Left ventricle myocardium inferior (tissue), 1 donor: ENCODE measurements at places on chromosomes 13 and 19.
A peak's percentile ranks its signal among the peaks of the same experiment; 100 is the strongest.

DNA sequence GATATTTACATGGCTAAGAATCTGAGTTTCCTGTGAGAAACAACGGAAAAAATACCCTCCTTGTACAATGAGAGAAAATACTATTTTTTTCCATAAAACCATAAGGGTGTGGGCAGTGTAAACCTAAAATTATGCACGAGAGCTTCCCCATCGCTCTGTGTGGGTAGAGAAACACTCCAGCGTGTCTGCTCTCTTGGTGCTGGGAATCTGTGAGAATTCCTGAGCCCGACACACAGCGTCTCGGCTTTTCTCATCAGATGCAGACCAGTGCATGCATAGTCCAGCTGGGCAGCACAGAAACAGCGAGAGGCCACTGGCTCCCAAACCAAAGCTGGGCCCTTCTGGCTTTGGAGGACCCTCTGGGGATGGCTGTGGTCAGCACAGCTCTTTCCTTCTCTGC is 12.0 kb downstream of the PLPP2 start:
- DNase-seq = no peak

DNA sequence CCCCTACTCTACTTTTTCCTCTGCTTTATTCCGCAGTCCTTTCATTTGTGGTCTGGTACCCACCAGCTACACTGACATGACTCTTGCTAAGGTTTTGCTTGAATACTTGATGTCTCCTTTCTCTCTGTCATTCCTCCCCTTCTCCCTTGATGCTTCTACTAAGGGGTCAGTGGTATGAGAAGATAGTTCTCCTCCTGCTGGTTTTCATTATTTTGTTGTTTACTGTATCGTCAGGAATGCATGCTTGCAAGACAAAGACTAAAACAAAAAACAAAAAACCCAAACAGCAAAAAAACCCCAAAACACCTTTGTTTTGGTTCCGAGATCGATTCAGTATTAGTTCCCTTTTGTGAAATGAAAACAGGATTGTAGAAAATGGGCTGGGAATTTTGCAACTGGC is 59.5 kb downstream of the PCCA start:
- no peak for DNase-seq

- no peak for DNase-seq
Measured at GRCh38 chr19:40519352-40520322, 52.8 kb downstream of the SPTBN4 start.

- DNase-seq = no peak
Measured at GRCh38 chr13:106029676-106030290, 505.7 kb downstream of the EFNB2 start.

DNA sequence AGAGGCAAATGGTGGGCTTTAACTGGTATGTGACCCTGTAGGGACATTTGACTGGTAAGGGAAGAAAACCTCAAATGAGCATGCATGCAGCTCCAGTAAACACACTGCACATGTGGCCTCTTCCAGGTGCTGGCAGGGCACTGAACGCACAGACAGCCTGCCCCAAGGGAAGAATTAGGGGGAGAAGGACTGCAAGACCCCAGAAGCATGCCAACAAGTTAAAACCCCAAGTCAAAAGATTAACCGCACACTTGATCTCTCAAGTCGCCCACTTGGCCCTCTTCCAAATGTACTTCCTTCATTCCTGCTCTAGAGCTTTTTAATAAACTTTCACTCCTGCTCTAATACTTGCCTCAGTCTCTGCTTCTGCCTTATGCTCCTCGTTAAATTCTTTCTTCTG is 46.9 kb upstream of the SLITRK1 start:
- DNase-seq = no peak

GRCh38 chr13:86633346-86633745 is 834.1 kb upstream of the SLITRK6 start:
- DNase-seq = no peak

GRCh38 chr19:334296-335071 is 10.1 kb downstream of the MIER2 start:
- DNase-seq = no peak

DNA sequence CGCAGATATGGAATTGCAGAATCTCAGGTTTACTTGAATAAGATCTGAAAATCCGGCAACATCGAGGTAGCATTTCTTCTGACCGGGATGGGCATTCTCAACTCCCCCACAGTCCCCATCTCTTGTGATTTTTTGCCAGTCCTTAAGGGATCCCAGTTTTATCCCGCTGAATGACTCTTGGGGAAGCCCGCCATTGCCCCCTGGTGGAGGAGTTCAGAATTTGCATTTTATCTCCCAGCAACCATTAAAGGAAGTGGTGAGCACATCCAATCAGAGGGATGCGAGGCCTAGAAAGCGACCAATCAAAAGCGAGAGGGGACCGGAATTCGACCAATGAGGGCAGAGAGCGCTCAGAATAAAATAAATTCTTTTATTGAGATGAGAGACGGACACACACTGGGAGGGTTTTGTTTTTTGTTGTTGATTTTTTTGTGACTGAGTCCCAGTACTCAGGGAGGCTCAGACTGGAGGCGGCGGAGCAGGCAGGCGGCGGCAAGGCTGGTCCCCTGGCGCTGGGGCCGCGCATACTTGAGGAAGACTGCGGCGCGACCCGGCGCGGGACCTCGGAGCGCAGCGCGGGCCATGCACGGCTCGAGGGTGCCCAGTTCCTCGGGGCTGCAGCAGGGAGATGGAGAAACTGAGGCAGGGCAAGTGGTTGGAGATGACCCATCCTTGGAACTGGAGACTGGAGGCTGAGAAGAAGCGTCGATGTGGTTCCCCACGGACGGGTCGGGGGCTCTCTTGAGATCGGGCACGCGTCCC is 3.9 kb upstream of the TTC9B start:
- DNase-seq = peak; percentile 67

DNA sequence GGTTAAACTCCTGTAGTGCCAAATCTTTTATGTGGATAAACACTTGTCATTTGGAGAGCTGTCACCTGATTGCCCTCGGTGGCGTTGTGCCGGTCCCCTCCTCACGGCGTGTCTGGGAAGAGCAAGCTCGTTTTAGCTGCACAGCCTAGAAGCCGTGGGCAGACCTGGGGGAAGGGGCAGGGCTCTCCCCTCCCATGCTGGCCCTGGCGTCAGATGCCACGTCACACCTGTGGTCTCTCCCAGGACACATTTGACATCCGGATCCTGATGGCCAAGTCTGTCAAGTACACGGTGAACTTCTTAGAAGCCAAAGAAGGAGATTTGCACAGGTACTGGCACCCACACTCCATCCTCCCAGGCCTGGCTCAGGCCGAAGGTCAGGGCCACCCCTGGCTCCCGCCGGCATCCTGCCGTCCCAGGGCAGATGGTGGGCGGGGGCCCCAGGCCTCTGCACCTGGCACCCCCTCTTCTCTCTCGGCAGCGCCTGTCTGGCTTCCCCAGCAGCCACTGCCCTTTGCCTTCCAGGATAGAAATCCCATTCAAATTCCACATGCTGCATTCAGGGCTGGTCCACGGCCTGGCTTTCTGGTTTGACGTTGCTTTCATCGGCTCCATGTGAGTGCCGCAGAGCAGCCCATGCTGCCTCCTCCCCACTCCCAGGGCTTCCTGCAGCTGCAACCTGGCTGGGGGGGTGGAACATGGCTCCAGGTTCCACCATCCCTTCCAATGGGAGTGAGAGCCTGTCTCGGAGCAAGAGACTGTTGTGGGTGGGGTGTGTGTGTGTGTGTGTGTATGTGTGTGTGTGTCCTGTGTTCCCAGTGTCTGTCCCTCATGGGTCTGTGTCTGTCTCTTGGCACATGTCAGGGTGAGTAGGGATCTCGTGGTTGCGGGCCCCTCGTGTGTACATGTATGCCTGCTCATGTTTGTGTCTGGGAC is 8.8 kb downstream of the YIPF2 start:
- DNase-seq = no peak

DNA sequence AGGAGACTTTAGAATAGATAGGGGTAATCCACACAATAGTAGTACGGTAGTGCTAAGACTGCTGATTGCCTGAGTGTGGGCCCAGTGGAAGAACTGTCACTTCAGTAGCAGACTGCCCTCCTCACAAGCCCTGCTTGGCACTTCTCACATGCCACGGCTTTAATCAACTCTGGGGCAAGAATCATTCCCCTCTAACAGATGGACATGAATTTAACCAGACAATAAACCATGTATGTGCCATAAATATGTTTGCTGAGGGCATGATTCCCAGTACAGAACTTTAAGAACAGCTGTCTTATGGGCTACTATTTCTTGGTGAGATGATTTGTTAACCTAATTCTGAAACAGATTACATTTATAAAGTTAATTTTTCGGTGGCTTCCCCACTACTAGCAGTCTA is 22.0 kb downstream of the DPY19L3 start:
- DNase-seq = no peak

GRCh38 chr19:6890401-6890913 is 3.1 kb downstream of the ADGRE1 start:
- DNase-seq = no peak

- DNase-seq = no peak
Measured at GRCh38 chr13:52997951-52998876, 30.4 kb upstream of the OLFM4 start.

- no peak for DNase-seq
Measured at GRCh38 chr19:36891768-36892357, 24.2 kb downstream of the ZNF829 start.

DNA sequence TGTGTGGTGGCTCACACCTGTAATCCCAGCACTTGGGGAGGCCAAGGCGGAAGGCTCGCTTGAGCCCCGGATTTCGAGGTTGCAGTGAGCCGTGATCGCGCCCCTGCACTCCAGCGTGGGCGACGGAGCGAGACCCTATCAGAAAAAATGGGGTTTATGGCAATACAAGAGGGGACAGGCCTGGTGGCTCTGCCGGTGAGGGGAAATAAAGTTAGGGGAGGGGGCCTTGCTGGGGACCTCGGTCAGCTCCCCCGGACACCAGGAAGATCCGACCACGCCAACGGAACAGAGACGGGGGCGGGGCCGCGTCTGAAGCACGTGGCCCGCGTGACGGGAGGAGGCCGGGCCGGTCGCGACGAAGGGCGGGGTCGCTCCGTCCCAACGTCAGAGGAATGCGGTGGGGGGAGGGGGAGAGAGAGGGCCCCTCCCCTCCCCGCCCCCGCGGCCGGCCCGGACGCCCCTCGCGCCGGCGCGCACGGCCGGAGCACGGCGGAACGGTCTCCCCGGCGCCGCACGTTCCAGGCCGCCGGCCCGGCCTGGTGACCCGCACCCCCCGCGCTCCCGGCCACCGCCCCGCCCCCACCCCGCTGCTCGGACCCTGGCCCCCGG is 1.9 kb upstream of the HNRNPL start:
- peak; percentile 95 for DNase-seq

DNA sequence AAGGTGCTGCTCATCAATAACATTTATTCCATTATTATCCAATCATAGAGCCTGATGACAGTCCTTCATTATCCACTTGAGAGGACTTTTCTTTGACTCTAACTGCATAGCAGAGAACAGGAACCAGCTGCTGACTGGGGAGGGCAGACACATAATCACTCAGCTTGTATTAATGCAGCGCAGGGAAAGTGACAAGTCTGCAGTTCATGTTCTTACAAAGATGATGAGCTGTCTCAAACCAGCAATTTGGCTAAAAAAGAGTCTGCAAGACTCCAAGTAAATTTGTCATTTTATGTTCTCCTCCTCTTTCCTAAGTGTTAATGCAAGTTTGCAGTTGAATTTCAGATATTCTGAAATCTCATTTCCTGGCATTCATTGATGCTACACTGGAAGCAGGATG is 40.0 kb upstream of the CBY2 start:
- DNase-seq = no peak

GRCh38 chr19:19849056-19849455 is 16.6 kb upstream of the ZNF253 start:
- no peak for DNase-seq

DNA sequence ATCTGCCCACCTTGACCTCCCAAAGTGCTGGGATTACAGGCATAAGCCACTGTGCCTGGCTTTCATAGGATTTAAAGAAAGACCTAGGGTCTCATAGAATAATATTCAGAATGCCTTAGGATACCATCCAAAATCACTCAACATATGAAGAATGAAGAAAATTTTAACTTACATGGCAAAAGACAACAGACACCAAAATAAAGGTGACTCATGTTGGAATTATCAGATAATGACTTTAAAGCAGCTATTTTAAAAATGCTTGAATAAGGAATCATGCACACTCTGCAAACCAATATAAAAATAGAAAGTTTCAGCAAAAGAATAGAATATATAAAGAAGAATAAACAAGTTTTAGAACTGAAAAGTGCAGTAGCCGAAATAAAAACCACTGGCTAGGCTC is 29.3 kb downstream of the ZNF566 start:
- DNase-seq = no peak

DNA sequence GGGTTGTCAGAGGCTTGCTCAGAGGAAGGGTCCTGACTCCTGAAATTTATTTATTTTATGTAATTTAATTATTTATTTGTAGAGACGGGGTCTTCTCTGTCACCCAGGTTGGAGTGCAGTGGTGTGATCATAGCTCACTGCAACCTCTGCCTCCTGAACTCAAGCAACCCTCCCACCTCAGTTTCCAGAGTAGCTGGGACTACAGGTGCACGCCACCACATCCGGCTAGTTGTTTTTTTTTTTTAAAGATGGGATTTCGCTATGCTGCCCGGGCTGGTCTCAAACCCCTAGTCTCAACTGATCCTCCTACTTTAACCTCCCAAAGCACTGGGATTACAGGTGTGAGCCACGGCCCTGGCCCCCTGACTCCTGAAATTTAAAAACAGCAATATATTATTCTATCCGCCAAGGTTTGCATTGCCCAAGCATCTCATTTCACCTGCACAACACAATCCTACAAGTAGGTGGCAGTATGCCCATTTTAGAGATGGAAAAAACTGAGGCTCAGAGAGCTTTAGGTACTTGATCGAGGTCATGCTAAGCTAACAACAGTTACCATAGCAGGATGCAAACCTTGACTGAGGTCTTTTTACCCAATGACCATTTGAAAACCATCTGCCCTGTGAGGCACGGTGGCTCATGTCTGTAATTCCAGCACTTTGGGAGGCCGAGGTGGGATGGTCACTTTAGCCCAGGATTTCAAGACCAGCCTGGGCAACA is 18.1 kb downstream of the ARHGEF18 start:
- no peak for DNase-seq

DNA sequence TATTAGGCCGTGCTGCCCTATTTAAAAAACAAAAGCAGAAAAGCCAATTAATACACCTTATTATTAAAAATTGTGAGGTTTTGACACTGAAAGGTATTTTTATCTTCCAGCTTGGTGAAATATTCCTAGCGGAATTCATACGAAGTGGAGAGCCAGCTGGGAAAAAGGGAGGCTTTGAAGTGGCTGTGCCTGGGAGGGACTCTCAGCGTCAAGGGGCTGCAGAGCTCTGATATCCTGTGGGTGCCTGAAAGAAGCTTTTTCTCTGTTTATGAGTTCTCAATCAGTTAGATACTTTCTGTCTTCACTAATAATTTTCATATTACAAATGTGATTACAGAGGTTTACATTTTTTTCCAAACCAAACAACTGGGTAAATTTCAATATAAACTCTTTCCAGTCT is 140.2 kb upstream of the MIR17HG start:
- DNase-seq = no peak
